ENCODE measurements at places on chromosomes 1 and 21.
A peak's percentile ranks its signal among the peaks of the same experiment; 100 is the strongest.

GRCh38 chr1:8822373-8823294, 5.2 kb upstream of the RERE start:
- peak; percentile 75 for DNase-seq

DNA sequence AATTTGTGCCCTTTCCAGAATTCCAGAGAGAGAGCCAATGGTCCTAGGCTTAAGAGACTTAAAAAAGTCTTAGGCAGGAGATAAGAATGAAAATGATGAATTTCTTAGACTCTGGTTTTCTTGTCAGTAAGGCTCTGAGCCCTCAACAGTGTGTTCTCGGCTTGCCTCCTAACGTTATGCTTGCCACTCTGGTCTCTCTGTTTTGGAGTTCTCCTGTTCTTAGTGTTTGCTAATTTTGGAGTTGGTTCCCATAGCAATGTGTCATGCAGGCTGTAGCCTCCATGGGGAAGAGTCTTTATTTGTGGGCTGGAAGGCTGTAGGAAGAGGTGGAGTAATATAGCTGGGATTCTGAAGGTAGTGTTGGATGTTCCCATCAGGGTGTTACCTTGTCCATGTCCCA, 19.9 kb downstream of the TBX19 start:
- no peak for DNase-seq

DNA sequence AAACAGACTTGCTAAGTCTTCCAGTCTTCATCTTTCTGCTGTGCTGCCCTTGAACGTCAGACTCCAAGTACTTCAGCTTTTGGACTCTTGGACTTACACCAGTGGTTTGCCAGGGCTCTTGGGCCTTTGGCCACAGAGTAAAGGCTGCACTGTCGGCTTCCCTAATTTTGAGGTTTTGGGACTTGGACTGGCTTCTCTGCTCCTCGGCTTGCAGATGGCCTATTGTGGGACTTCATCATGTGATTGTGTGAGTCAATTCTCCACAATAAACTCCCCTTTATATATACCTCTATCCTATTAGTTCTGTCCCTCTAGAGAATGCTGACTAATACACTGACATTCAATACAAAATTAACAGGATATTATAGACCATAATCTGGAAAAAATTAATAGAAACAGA, 628.1 kb downstream of the PLPP3 start:
- no peak for DNase-seq

- DNase-seq: no peak
Measured at GRCh38 chr1:38310079-38310478, 263.5 kb upstream of the POU3F1 start.

DNA sequence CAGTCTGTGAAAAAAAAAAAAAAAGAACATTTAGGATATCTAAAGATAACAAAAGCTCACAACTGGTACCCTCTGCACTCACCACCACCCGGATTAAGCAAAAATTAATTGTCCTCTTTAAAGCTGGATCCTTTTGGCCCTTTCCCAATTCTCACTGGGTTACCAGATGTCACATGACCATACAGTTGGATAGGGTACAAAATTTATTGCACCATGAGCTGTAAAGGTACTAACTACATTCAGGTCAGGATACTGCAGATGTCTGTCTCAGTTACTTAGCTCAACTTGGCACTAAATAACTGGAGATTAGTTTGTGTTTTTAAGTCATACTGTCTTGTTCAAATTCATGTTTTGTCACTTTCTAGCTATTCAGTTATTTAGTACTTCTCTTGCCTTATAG, 96.3 kb downstream of the GPATCH2 start:
- DNase-seq: no peak

Data from SHP77 (cell line).